ENCODE measurements at places on chromosomes 2 and 18.

- no peak for DNase-seq
Measured at GRCh38 chr2:199462956-199463692, 5.4 kb upstream of the SATB2 start.

DNA sequence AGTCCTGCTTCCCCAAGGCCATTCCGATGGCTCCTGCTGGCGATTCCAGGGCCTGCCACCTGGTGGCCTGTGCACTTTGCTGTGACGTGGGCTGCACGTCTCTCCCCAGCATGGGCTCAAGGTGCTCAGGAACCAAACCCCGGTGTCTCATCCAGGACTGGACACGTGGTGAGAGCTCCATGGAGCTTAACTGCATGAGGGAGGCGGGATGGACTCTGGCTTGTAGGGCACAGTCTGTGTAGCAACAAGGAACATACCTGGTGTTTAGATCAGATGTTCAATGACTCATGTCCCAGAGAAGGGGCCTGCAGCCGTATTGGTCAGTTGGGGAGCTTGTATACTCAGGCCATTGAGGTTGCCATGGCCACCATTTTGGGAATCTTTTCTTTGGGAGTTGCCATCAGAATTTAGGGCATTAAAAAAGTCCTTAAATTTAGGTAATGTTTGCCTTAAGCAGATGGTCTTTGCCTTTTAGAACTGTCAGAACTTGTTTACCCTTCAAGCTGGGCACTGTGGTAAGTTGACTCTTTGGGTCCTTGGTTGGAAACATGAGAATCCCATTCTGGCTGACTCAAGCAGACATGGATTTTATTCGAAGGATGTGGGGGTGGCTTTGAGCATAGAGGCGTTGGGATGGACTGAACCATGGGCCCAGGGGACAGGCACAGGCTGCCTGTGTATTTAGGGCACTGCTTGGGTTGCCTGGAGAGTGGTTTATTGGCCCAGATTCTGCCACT, 21.0 kb downstream of the AGAP1 start:
- DNase-seq = no peak

DNA sequence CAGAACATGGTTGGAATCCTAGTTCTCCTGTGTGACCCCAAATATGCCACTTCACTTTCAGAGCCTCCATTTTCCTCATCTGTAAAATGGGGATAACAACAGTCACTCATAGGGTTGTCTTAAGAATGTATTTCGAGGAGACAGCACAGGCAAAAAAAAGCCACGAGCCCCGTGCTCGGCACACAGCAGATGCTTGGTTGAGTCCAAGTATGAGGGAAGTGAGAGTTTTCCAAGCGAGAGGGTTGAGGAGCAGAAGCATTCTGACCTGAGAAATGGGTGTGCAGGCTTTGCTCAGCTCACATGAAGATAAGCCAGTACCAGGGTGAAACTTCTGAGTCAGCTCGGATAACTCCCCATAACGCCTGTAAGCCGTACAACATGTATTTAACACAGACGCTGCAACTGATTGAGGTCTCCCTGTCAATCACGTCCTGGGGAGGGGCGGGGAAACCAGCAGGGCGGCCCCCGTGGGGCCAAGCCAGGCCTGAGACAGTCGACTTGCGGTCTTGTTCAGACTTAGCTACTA, 23.0 kb upstream of the ODC1 start:
- DNase-seq = no peak

DNA sequence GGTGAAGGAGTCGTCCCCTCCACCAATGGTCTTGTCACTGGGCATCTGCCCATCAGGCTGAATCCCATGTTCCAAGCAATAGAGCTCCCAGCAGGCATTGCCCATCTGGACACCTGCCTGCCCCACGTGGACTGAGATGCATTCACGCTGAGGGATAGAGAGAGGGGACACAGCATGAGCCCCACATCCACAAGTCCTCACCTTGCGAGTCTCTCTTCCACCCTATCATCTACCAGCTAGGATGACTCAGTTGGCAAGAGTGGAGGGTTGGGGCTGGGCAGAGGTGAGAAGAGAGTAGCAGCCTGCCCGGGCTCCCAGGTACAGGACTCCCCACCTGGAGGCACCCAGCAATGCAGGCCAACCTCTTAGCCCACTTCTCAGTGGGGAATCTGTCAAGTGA, 959 bp upstream of the TUBA4B start:
- DNase-seq = no peak

DNA sequence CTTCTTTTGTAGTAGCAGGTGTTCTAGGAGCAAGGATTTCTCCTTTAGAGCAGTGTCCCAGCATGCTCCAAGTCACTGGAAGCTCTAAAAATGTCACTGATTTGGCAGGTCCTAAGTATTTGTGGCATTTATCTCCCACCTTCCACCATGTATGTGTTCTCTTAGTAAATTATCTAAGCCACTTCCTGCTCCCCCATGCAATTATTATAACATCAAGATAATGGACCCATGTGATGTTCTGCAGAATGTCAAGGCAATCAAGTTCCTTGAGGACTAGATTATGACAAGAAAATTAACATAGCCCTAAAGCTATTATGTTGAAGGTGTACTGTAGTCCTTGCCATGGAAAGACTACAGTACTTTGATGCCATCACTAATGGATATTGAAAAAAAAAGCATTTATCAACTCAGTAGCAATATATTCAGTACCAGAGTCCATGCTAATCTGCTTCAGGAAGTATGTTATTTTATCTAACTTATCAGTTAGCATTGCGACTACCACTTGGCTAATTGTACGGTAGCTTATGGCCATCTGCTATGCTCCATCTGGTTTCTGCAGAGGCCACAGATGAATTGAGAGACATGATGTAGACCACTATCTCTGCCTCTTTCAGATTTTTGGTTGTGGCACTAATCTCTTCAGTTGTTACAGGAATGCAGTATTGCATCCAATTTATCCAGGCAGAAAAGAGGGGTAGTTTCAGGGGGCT, 56.7 kb downstream of the GPR39 start:
- DNase-seq = no peak

DNA sequence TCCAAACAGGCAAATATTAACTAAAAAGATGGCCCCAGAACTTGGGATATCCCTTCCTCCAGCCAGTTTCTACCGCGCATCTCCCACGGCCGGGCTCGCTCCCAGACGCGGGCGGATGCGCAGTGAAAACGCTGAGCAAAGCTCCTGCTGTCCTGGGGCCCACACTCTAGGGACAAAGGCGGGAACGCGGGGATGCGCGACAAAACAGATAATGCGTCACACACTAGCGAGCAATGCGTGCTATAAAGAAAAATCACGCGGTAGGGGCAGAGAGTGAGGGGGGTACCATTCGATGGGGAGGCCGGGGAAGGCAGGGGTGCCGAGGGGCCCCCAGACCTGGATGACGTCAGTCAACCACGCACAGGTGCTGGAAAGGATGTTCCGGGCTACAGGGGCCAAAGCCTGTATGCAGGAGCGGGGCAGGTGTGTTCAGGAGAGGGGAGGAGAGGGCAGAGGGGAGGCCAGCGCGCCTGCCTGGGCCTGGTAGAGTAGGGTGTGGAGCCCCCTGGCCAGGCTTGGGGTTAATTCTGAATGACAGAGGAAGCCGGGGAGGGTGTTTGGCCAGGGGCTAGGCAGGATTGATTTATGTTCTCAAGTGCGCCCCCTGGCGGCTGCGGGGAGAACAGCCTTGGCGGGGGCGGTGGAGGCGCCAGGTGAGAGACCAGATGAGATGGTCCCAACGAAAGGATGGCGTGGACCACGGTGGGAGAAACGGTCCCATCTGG, 14.9 kb upstream of the ITM2C start:
- no peak for DNase-seq

DNA sequence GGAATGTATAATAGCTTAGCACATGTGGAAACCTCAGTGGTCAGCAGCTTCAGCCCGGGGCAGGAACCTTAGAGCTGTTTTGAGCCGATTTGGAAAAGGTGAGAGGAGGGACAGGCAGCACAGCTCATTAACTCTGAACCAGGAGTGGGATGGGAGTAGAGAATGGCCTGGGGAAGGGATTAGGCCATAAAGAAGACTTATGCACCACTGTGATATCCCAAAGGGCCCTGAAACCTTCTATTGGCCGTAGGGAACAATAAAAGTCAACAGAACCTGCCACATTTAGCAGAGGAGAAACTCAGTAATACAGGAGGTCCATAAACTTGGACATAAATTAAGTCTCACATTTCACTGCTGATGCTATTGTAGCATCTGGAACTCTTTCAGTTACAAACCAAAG, 124.2 kb upstream of the REV1 start:
- DNase-seq = no peak

DNA sequence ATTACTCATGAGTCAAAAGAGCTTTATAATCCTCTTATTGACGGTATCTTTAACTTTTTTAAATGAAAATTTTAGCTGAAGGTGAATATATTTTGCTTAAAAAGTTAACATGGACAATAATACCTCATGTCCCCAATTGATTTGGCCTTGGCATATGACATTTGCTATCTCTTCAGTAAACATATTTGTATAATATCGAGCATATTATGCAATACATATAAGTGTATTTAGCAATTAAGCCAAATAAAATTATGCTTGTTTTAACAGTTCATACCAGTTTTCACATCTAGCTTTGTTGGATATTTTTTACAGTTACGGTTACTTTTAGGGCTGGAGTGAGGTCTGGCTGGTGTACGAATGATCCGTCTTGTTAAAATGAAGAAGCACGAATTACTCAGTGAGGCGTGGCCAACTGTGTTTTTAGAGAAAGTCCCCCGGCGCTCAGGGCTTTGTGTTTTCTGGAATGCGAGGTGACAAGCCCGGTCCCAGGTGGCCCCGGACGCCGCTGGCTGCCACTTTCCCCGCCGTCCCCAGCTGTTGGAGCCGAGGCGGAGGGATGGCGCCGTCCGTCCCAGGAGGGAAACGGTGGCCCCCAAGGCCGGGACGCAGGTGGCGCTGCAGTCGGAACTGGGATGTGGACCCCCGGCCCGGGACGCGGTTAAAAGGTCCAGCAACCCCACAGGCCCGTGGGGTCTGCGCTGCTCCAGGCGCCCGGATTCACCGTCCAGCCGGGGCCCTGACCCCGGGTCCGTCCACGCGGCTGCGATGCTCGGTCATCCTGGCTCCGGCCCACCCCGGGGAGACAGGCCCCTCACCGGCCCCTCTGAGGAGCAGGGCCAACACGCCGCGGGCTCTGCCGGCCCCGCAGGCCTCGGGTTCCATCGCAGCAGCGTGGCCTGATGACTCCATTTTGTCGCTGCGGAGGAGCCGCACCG, 41.3 kb downstream of the TMEM18 start:
- no peak for DNase-seq

DNA sequence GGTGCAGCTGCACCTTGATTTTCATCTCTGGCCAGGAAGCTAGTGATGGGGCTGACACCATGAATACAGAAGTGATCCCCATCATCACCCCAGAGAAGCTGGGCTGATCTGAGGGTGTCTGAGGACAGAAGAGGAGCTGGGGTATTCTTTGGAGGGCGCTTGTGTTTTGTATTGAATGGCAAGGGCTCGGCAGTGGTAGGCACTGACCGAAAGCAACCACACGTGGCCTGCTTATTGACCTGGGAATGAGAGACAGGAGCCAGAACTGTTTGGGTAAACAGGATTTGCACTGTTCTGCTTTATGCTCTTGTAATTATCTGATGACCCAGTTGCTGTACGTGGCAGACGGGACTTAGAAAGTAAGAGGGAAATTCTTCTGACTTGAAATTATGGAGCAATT, 62.6 kb upstream of the RPL31 start:
- DNase-seq = no peak

DNA sequence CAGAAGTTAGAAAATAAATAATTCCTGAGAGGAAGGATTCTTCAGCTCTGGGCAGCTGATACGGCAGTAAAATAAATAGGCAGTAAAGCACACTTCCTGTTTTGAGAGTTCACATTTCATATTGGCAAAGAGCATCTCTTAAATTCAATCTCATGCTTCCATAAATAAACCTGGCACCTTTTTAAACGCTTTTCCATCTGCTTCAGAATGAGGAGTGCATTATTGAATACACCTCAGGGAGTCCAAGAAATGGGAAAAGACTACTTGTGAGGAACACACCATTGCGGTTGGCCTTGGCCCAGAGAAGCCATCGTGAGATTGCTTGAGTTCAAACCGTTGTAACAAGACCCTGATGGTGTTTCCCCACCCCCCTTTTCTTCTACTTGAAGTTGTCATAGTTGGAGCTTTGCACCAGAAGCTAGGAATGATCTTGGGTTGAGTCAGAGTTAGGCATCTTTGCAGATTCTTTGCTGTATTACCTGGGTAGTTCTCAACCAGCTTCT, 123.9 kb downstream of the RDH14 start:
- no peak for DNase-seq

DNA sequence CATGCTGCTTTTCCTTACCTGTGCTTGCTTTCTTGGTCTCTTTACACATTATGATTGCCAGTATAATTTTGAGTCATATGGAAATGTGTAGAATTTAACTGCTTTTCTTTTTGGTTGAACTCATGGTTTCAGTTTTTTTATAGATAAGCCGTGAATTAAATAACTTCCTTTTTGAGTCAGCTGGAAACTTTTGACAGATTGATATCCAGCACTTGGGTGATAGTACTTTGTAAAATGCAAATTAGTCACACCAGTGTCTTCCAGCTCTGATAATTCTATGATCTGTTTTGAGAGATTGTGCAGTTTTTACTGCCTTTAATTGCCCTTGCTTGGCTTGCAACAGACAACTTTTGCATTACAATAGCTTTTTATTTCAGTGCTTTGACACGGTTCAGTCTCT, 86.4 kb downstream of the NCOA1 start:
- DNase-seq = no peak

DNA sequence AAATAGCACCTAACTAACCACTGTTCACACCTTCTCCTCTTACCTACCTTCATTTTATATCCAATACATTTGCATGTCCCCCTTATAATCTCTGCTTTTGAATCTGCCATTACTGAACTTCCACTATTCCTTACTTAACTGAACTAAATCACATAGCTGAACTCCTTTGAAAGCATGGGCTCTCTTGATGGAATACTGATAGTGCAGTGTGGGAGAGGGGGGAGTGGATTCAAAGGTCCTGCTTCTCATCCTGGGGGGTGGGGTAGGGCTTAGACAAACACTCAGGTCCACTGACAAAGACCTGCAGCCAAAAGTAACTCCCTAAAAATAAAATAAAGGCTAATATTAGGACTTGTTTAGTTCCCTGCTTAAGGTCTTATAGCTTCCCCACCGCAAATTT, 8.6 kb downstream of the MCEE start:
- no peak for DNase-seq

DNA sequence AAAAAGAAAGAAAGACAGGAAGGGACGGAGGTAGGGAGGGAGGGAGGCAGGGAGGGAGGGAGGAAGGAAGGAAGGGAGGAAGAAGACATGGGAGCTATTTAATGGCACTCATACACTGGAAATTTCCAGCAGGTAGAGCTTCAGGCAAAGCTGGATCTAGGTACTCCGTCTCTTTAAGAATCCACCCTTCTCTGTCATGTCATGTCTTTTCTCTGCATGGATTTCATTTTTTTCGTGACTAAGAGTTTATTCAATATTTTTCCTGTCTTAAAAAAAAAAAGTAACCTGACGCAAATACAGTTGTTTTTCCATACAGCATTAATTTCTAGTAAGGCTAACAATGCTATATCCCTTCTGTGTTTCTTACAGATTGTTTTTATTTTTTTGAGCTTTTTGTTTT, 56.3 kb upstream of the MCFD2 start:
- no peak for DNase-seq

GRCh38 chr2:134124047-134124753, 129.7 kb upstream of the MGAT5 start:
- DNase-seq = no peak
